NCI-H2081 (cell line): ENCODE measurements at places on chromosomes 7 and 10.

DNA sequence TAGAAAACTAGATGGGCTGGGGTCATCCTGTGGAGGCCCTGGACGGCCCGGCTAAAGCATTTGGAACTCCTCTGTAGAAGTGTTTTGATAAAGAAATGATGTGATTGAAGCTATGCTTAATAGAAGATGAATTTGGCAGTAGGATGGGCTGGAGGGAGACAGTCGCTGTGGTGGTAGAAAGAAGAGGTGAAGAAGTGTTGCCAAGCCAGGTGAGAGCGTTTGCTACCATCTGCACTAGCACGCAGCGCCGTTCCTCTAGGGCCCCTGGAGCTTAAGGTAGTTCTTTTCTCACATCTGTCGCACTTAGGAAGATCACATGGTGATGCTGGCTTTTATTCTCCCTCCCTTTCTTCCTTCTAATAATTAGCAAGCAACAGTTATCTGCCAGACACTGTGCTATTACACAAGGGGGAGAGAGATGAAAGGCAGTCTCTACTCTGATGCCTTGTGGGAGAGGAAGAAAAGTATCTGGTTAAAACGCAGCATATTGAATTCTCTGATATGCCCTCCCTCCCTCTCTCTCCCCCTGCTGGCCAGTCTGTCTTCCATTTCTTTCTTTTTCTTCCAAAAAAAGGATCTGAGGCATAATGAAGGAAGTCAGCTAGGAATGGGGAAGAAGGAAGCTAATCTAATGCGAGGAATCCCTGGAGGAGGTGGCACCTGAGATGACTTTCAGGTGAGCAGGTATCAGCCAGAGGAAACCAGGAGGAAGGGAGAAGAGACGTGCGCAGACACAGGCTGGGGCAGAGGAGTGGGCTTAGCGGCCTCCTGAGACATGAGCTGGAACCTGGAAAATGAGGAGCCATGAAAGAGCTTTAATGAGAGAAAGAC is 162.3 kb upstream of the KLF14 start:
- DNase-seq: no peak

DNA sequence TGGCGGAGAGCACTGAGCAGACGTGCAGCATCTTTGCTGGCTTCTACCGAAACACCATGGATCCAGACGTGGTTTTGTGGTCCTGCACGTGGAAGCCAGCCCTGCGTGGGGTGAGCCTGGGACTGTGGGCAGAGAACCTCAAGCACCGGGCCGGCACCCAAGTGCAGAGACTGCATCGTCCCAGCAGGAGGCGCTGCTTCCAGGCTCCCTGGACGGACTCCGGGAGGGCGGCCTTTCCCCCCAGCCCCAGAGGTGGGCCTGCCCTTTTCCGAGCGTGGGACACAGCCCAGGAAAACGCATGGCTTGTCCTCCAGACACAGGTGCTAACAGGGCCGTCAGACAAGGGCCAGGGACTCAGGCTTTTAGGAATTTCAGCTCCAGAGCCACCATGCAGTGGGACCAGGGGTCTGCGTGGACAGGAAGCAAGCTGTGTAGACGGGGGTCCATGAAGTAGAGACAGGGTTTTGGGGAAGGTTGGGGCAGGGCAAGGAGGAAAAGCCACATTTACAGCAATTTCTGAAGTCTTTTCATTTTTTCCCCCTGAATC is 303.9 kb downstream of the WDR37 start:
- no peak for DNase-seq

GRCh38 chr7:143356414-143357050 is 6.0 kb downstream of the FAM131B start:
- DNase-seq: no peak

DNA sequence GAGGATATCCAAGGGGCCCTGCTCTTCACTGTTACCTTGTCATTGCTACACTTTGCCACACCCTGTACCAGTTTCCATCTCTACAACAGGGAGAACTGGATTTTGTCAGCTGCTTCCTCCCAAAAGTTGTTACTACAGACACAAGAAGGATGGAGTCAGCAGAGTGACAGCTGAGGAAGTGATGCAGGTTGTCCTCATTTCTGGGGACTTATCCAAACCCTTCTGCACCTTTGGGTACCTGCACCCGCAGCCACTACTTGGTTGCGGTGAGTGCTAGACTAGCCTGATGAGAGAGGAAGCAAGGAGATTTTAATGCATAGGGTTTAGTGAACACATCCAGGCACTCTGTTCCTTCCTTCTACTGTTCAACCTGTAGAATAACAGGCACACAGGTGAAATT is 281.0 kb downstream of the RPS24 start:
- no peak for DNase-seq

DNA sequence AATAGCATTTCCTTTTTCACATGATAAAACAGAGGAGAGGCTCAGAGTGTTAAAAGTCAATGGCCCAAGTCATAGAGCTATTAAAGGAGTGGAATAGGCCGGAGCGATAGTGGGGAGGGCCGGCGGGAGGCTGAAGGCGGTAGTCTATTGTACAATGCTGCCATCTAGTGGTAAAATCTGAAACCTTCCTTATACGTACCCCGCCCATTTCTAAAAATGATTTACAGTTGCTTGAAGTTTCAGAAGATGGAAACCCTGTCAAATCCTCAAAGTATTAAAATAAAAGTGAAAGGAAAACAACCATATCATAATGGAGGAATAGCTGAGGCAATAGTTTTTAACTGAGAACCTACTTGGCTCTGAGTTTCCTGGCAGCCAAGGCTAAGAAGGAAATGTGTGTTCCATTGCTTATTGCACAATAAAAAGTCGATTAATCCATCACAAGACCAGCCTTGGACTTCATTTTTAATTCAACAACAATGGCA is 209.1 kb downstream of the CCSER2 start:
- DNase-seq: peak; percentile 32

DNA sequence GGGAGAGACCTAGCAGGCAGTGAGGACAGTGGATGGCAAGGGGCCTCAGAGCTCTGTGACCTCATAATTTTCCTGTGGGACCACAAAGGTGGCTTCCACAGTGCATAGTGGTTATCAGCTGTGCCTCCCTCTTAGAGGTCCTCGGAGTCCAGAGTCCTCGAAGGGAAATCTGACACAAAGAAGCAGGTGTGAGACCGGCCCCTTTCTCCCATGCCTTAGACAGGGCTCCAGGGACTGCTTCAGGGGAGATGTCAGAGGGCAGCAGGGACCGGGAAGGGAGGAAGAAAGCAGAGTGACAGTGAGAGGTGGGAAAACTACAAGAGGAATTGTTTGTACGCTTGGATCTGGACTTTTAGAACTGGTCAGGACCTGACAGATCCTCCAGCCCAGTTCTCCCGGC is 66.3 kb downstream of the BAMBI start:
- no peak for DNase-seq

DNA sequence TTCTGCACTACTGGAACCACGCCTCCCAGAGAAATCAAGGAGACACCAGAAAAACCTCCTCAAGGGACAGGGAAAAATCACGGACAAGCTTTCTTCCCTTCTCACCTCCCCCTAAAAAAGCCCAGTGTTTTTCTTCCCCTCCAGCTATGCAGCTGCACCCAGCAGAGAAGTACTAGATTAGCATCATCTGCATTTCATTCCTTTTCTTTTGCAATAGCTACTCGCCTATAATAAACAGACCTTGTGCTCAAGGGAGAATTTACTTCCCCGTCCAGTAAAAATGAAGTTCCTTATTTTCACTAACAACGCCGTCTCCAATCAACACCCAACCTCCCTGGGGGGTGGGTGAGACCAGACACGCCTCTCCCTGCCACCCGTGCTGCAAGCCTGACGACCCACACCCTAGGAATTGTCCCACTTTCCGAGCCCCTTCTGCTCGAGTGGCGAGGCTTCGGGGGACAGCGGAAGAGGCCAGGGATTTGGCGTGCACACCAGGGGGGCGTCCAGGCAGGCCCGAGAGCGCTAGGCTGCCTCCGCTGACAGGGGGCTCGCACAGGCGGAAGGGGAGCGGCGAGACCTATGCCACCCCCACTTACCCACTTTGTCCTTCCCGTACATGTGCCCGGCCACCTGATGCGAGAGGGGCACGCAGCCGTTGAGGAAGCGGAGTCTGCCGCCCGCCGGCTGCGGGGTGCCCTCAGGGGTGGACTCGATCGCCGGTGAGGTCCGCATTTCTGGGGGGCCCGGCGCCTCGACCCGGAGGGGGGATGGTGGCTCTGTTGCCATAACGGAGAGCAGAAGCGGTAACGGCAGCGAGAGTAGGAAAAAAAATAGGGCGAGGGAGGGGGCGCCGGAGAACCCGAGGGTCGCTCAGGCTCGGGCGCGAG is 625 bp downstream of the IPMK start:
- peak; percentile 20 for DNase-seq
